ENCODE measurements at places on chromosomes 13 and 19.
A peak's percentile ranks its signal among the peaks of the same experiment; 100 is the strongest.

GRCh38 chr13:30934381-30934780 is 1.9 kb downstream of the TEX26 start:
- no peak for DNase-seq

DNA sequence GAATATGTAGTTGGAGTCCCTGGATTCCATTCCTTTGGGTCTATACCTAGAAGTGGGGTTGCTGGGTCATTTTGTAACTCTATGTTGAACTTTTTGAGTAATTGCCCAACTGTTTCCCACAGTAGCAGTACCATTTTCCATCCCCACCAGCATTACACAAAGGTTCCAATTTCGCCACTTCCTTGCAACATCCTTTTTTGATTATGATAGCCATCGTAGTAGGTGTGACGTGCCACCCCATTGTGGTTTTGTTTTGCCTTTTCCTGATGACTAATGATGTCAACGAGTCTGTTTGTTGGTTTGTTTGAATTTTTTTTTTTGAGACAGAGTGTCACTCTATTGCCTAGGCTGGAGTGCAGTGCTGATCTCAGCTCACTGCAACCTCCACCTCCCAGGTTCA is 3.3 kb upstream of the PEX11G start:
- peak; percentile 9 for DNase-seq

DNA sequence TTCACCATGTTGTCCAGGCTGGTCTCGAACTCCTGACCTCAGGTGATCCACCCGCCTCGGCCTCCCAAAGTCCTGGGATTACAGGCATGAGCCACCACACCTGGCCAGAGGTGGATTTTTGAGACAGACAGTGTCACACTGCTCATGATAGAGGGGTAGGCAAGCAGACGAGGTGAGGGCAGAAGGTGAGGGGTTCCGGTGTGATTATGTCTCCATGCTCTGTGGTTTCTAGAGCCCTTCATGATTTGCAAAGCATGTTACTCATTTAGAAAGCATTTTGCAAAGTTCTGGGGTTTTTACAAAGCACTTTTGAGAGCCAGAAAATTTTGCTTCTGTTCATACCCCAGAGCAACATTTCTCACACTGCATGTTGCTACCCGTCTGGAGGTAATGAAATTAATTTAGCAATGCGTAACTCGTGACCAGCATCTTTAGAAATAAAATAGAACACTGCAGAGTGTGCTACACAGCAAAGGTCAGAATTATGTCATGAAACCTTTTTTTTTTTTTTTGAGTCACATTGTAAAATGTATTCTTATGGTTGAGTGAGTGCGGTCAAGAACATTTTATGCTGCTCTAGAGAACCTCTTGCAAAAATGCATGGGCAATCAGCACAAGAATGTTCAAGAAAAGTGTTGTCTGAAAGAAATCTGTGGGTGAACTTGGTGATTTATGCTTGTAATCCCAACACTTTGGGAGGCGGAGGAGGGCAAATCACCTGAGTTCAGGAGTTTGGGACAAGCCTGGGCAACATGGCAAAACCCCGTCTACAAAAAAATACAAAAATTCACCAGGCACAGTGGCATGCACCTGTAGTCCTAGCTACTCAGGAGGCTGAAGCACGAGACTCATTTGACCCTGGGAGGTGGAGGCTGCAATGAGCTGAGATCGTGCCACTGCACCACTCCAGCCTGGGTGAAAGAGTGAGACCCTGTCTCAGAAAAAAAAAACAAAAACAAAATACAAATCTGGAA is 58.0 kb downstream of the MAP4K1 start:
- DNase-seq, result no peak

DNA sequence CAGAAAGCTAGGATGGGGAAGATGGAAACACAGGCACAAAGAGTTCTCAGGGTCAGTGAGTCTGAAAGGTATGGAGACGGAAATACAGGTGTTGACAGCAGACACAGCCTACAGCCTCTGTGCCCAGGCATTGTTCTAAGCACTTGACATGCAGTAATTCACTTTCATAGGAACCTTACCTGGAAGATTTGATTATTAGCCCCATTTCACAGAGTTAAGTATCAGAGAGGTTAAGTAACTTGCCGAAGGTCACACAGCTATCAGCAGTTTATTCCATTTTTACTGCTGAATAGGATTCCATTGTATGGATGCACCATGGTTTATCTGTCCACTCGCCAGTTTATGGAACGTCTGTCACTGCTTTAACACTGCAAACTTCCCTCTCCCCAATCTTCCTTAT is 13.2 kb downstream of the KLK4 start:
- no peak for DNase-seq

GRCh38 chr19:54035215-54036178 is 28.2 kb downstream of the VSTM1 start:
- DNase-seq, result peak; percentile 90

GRCh38 chr13:23966691-23967615 is 69.7 kb upstream of the C1QTNF9B start:
- DNase-seq, result no peak

DNA sequence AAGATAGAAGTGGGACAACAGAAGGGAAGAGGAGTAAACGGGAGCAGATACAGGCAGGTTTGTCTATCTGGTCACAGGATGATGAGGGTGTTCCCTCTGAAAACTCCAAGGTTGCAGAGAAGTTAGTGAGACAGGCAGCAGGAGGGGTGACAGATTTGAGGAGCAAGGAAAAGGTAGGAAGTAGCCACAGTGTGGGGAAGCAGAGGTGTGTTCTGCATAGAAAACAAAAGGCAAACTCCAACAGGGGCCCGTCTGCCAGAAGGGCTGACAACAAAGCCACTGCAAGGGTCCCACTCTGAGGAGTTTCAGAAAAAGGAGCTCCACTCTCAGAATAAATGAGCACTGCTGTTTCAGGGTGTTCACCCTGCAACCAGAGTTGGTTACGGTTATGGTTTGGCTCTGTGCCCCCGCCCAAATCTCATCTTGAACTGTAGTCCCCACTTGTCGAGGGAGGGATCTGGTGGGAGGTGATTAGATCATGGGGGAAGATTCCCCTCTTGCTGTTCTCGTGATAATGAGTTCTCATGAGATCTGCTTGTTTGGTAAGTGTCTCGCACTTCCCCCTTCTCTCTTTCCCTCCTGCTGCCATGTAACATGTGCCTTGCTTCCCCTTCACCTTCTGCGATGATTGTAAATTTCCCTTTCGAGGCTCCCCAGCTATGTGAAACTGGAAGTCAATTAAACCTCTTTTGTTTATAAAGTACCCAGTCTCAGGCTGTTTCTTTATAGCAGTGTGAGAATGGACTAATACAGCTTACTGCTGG is 32.1 kb downstream of the SMAD9 start:
- no peak for DNase-seq

All from fibroblast of skin of abdomen (primary cell).